NCI-H2029 (cell line): ENCODE measurements at places on chromosomes 13 and 19.

GRCh38 chr13:33642374-33643065 lies 175.4 kb upstream of the RFC3 start:
- DNase-seq: no peak

DNA sequence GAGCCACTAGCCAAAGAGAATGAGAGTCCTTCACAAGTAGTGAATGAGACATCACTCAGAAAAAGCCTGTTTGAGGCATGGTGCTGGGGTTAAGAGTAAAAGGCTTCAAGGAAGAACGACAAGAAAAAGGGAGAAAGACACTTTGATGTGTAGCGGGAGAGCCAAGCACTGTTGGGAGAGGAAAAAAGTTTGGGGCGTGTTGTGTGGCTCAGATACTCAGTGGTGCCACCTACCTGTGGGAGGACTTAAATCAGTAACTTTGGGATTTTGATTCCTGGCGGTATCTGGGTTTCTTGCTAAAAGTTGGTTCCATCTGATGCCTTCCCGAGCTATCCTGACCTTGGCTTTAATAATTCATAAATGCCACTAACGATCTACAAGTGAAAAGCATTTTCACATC lies 12.3 kb downstream of the ELSPBP1 start:
- DNase-seq: no peak

DNA sequence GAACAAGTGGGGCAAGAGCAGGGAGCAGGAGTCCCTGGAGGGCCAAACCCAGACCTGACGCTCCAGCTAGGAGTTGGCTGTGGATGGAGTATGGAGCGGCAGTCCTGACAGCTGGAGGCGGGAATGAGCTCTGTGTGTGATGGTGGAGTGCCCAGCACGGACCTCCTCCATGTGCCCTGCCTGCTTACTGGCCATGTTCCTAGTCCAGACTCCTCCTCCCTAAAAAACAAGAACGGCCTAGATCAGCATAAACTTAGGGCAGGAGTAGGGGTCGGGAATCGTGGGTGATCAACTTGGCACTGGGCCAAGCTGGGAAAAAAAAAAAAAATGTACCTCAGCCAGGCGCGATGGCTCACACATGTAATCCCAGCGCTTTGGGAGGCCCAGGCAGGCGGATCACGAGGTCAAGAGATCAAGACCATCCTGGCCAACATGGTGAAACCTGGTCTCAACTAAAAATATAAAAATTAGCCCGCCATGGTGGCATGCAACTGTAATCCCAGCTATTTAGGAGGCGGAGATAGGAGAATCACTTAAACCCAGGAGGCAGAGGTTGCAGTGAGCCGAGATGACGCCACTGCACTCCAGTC lies 29.5 kb downstream of the LTBP4 start:
- DNase-seq: no peak

- DNase-seq: no peak
These were observed 492.6 kb downstream of the RFC3 start for GRCh38 chr13:34310539-34310938.

DNA sequence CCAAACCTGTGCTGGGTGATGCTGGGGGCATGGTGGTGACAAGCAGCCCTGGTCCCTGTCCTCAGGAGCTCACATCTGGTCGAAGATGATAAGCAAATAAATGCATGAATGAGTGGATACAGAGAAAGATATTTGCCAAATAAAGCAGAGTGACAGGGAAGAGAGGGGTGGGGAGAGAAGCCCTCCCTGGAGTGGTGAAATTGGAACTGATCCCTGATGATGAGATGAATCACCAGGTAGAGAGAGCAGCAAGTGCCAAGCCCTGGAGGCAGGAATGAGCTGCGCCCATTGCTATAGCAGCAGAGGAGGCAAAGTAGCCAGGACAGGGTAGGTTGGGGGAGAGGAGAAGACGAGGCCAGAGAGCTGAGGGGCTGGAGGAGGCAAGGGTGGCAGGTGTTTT lies 13.7 kb downstream of the FXYD5 start:
- peak; percentile 85 for DNase-seq

DNA sequence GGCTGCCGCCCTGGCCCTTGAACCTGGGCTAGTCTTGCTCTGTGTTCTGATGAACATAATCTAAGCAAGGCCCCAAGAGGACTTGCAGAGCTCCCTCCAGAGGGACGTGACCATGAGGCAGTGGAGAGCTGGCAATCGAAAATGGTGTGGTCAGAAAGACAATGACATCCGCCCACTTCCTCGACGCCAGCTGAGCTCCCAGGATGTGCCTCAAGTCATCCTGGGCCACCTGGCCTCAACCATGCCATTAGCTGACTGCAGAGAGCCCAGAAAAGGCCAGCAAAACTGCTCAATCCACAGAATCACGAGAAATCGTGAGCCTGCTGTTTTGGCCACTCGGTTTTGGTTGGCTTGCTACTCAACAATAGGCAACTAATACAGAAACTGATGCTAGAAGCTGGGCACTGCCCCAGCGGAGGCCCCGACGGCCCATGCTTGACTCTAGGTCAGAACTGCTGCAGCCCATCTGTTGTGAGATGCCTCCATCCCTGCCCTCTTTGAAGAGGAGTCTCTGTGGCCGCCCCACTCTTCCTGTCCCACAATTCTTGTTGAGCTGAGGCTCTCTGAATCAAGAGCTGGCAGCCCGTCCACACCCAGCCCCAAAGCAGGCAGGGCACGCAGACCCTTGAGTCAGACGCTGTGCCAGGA lies 53.3 kb downstream of the STK24 start:
- no peak for DNase-seq
